ENCODE measurements at places on chromosomes 7 and 10. TPM values are rescaled to one million over a fixed set of nuclear protein-coding genes. Genes with fewer than 3 reads are reported as not detected.
A peak's percentile ranks its signal among the peaks of the same experiment; 100 is the strongest.

DNA sequence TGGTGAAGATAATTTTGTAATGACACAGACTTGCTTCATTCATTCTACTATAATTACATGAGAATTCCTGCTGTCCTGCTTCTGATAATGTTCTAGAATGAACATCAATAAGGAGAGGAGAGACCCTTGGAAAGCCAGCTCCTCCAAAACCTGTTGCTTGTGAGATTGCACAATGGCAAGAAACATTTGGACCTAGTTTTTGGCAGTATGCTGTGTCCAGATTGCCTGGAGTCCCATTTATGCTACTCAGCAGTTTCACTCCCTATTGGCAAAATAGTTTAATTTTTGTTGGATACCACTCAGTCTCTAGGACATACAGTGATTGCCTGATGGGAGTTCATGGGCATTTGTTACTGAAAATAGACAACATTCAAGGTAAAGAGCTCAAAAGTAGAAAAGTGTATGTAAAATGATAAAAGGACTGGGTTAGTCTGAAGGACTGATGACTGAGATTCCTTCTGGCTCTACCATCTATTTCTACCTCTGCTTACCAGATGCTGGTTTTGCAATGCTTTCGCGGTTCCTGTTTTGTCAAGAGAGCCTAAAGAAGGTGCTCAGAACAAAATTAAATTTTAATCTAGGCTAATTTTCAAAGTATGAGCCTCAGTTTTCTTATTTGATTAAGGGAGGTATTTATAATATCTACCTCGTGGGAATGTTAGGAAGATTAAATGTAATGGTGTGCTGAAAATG lies 8.0 kb upstream of the ACTR3B start:
- no peak for DNase-seq

- DNase-seq: no peak
These were observed 86.8 kb upstream of the ANKRD1 start for GRCh38 chr10:91007655-91008054.

DNA sequence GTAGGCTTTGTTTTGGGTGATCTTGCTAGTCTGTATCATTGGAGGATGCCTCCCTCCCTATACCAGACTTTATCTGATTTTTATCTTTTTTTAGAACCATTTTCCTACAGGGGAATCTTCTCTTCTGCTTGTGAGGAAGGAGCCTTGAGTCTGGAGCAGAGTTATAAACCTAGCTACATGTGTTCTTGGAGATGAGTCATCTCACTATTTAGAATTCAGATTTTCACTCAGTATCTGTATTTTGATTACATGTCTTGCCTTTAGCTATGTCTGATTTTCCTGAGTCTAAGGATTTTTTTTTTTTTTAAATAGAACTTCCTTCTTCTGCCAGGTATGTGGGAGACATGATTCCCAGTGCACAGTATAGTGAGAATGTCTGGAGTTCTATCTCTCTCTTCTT lies 211.6 kb upstream of the MBL2 start:
- peak; percentile 24 for DNase-seq

GRCh38 chr10:35194906-35195305 lies 68.3 kb downstream of the CREM start:
- peak; percentile 16 for DNase-seq

- no peak for DNase-seq
These were observed 6.4 kb upstream of the RALA start for GRCh38 chr7:39617005-39617404.

DNA sequence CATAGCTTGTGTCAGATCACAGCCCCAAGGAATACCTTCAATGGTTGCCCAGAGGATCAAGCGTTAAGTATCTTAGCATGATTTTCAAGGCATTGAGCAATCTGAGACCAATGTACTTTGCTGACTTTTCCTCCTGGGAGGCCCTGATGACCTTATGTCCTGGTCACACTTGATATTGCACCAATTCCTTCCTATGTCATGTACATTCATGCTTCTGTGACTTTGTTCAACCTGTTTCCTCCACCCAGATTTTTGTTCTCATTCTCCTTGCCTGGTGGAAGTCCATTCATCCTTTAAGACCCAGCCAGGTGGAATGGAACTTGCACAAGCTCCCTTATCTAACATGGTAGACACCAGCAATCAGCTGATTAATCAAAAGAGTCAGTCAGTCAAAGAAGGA lies 160.8 kb downstream of the PFKFB3 start:
- DNase-seq: no peak

GRCh38 chr7:151964951-151965350 lies 8.7 kb downstream of the GALNTL5 start:
- DNase-seq: no peak

DNA sequence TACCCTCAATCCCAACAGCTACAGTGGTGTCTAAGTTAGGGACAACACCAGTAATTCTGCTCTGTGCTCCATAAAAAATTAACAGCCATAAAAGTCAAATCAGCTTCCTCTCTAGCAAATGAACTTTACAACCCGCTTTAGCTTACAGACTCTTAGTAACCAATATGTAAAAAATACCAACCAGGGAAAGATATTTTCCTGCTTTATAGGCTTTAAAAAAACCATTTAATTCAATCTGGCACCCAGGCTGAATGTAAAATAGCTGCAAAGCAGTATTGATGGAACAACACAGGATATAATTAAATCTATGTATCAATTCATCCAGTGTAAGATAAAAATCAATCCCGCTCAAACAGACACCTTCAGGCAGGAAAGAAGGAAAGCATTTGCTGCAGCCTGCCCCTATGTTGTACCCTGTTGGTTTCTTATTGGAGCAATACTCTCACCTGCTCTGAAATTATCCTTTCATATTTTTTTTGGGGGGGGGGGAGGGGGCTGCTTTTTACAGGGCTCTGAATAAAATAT lies 98.6 kb downstream of the NXPH1 start:
- DNase-seq: no peak

DNA sequence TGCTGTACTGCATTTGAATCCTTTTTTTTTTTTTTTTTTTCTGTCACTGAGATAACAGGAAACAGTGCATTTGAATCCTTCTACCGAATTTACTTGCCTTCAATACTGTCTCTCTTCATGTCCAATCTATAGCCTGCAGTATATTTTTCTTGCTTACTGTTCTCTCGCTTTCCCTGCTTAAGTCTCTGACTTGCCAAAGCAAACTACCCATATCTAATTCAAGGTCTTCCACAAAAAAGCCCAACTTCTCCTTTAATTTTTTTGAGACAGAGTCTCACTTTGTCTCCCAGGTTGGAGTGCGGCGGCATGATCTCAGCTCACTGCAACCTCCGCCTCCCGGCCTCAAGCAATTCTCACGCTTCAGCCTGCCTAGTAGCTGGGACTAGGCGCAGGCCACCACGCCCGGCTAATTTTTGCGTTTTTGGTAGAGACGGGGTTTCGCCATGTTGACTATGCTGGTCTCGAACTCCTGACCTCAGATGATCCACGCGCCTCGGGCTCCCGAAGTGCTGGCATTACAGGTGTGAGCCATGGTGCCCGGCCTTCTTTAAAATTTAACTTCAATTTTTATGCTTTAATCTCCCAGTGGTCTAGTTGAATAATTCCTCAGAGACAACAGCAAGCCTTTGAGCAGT lies 882 bp downstream of the PDCD11 start:
- peak; percentile 11 for DNase-seq

DNA sequence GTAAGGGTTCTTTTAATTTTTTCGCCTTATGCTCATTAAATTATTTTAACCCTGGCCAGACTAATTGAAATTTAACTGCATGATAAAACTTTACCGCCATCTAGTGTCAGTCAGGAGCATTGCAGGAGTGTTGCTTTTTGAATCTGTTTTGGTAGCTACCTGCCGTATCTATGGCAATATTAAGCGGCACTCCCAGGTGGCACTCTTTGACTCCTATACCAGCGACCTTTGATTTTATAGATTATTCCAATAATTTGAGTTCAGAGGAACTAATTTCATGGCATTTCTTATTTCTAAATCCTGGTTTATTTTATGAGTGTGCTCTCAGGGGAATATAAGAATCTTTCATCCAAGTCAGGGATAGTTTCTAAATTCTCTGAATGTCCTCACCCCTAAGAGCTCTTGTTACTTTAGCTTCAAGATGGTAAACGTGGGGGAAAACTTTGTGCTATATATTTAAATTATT lies 198.9 kb downstream of the REEP3 start:
- DNase-seq: no peak

DNA sequence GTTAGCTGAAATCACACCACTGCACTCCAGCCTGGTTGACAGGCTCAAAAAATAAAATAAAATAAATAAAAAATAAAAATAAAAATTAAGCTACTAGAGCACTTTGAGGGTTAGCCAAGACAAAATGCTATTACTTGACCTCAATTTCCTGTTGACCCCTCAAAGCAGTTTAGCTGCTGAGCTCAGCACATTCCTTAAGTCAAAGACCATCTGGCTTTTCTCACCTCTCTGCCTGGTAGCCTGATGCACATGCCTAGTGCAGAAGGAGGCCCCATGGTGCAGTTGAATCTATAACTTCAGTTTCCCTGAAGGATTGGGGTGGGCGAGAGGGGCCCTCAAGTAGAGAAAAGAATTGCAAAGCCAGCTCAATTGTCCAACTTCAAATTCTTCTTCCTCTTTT lies 211.1 kb upstream of the GALNT17 start:
- DNase-seq: no peak

- DNase-seq: no peak
These were observed 44.9 kb upstream of the ANK3 start for GRCh38 chr10:60434418-60435046.

GRCh38 chr7:133409966-133410365 lies 157.1 kb downstream of the EXOC4 start:
- DNase-seq: no peak

- peak; percentile 81 for DNase-seq
These were observed 49.9 kb downstream of the DNAJC1 start for GRCh38 chr10:21953585-21954057.

DNA sequence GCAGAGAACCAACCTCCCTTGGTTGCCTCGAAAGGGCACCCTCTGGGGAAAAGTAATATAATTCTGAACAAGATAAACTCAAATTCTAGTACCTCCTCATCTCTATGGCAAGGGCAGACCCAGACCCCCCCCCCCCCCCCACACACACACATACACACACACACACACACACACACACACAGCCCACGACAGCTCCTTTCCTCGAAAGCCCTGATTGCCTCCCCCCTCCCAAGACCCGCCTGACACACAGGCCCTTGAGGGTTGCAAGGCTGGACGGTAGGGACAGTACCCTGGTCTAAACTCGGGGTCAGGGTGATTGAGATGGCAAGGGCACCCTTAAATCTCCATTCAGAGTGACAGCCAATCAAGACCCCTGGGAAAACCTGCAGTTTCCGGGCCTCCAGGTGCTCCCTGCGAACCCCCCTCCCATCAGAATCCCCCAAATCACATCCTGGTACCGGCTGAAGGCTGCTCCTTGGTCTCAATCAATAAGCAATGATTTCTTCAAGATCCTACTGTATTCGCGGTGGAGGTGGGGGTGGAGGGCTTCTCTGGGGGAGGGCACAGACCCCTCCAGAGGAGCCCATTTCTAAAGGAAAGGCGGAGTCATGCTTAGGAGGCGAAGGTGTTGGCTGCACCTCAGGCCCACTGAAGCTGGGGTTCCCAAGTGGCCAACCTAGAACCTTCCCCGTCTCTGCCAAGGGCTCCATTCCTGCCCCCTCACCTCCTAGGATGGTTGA lies 100.7 kb downstream of the HIP1 start:
- DNase-seq: no peak

- no peak for DNase-seq
These were observed 323.1 kb downstream of the TFEC start for GRCh38 chr7:115707258-115708012.

The SAMD9L gene
- 3.7 TPM for polyA plus RNA-seq

The STMP1 gene
- 42.5 TPM for polyA plus RNA-seq

The ACBD7 gene
- polyA plus RNA-seq: not detected

The UCMA gene
- polyA plus RNA-seq: not detected

The MOGAT3 gene
- polyA plus RNA-seq: not detected

The PAPSS2 gene
- 1.7 TPM for polyA plus RNA-seq

The STAG3 gene
- 0.29 TPM for polyA plus RNA-seq

The HOGA1 gene
- 0.38 TPM for polyA plus RNA-seq

The MBL2 gene
- polyA plus RNA-seq: not detected
